ENCODE measurements at places on chromosomes 6 and 20.

DNA sequence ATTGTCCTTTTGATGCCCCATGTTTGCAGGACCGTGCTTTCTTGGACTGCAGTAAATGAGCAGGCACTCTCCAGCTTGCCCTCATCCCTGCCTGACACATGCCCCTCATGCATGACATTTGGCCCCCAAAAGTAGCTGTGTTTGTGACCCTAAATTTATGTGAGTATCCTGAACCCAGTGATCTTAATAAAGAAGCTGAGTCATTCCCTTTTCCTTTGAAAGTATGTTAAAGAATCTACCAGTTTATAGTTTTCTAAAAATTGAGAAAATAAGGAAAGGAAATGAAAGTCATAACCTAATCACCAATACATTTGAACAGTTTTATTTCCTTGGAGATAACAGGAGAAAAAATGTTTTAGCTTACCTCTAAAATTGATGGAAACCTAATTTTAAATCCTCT, 3.4 kb upstream of the SLC22A23 start:
- no peak for DNase-seq

GRCh38 chr20:8449123-8449522, 317.1 kb downstream of the PLCB1 start:
- DNase-seq = no peak

DNA sequence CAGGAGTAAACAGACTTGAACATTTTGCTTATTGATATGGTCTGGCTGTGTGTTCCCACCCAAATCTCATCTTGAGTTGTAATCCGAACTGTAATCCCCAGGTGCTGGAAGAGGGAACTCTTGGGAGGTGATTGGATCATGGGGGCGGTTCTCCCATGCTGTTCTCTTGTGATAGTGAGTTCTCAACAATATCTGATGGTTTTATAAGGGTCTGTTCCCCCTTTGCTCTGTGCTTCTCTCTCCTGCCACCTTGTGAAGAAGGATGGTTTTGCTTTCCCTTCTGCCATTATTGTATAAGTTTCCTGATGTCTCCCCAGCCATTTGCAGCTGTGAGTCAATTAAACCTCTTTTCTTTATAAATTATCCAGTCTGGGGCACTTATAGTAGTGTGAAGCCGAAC, 40.0 kb downstream of the MYLIP start:
- DNase-seq = no peak

GRCh38 chr6:147131532-147132128, 72.6 kb upstream of the STXBP5 start:
- DNase-seq = no peak

- DNase-seq = no peak
Observed at GRCh38 chr20:60062431-60063047, 104.3 kb downstream of the CDH26 start.

DNA sequence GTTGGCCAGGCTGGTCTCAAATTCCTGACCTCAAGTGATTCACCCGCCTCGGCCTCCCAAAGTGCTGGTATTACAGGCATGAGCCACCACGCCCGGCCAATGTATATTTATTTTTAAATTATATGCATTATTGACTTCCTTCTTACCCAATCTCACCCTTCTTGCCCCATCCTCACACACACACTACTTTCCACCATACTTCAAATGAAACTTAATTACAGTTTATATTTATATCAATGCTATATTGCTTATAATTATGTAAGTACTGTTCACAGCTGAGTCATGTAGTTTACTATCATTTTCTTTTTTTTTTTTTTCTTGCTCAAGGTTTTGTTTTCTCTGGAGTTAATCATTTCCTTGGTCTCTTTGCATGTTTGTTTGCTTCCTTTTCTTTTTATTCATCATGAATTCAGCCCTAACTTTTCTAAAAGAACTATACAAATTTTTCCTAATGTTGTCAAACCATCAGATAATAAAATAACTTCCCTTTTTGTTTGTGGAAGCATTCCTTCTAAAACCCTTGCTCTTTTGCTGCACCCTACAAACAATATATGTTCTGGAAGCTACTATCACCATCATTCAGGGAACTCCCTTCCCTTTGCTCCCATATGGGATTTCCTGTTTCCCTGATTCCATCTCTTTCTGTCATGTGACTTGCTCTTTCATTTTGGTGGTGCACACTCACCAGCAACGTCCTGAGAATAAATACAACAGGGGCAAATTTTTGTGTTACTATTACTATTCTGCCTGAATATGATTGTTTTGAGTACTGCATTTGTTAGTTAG, 201.7 kb upstream of the SASH1 start:
- DNase-seq = no peak

GRCh38 chr6:71745525-71745924, 140.8 kb upstream of the RIMS1 start:
- no peak for DNase-seq
